Stimulated activated CD4-positive, alpha-beta T cell treated with anti-CD3 and anti-CD28 coated beads, Interleukin-12 subunit alpha, Interleukin-12 subunit beta, amount 100 ng/mL, for 4 hours (primary cell): ENCODE measurements at places on chromosomes 16 and 17.

DNA sequence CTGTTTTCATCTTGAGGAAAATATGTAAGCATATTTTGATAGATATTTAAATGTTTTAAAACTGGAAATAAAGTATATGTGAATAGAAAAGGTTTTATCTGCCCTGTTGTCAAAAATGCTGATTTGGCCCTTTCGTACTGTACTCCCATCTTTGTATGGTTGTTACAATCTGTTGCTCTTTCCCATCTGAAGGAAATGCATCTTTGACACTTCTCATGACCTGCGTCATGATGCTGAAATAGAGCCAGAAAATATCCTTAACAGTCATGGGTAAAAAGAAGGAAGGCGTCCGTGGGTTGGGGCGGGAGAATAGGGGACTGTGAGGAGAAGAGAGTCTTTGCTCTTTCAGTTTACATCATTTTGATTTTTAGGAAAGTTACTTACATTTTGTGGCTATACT, 327.7 kb downstream of the BCAS3 start:
- DNase-seq, result no peak

- DNase-seq, result no peak
Measured at GRCh38 chr17:62794666-62794971, 13.5 kb downstream of the MARCHF10 start.

DNA sequence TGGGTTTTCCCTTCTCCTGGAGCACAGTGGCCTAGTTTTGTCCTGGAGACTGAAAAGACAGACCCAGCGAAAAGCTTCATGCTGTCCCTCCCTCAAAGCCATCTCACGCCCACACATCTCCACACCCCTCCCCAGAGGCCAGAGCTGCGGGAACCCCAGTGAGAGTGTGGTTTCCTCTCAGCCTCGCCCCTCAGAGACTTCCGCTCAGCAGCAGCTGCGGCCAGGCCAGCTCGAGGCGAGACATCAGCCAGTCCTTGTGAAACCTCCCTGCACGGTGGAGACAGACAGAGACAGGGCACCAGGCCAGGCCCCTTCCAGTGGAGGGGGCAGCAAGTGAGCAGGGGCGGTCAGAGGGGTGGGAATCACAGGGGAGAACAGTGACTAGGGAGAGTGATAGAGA, 77.0 kb upstream of the TNRC6C start:
- peak; percentile 25 for DNase-seq

DNA sequence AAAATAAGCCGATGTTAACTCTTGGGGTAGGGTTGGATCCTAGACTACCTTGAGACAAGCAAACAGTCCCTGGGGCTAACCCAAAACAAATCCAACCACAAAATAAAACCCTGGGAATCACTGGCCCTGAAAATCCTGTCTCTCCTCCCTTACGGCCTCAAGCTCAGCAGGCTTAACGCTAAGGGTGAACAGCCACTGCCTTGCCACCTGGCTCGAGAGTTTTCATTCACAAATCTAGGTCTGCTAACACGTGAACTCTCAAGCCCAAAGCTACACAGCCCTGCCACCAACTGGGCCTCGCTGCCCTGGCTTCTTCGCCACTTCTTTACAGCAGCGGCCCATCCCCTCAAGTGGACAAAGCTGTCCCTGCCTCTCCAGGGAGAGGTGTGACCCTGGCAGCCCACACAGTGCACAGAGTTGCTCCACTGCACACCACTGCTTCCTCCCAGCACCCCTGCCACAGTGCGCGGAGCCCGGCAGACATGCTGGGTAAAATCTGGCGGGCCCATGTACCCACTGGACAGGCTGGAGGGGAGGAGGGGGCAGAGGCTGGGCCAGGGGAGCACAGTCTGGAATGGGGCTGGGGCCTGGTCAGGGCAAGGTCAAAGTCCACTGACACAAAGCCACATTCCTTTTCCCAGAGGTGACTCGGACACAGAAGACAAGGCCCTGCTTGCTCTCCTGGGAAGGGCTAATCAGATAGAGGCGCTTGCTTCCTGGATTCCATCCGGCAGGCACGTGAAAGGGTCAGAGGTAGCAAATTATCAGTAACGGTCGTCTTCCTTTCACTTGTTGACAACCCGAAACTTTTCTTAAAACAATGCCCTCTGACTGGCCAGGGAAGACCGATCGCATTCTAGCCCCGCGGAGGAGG, 996 bp downstream of the PCYT2 start:
- DNase-seq, result no peak

DNA sequence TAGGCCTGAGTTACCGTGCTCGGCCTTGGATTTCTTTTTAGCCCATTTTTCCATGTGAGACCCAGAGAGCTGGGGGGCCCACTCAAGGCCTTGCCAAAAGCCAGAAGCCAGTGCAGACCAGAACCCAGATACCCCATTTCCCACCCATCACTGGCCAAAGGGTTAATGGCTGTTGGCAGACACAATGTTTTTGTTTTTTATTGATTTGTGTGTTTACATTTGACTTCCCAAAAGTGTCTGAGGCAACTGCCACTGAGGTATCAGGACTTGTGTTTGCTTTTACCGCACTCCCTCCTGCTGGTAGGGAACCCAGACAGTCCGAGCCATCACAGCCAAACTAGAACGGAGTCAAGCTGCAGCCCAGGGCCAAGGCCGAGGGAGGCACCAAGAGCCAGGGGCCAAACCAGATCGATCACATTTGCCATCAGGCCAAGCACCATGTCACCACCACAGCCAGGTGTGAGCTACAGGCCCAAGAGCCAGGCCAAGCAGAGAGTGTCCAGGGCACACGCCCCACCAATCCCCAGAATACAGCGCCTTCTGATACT, 7.7 kb upstream of the TNFSF12 start:
- no peak for DNase-seq

GRCh38 chr17:83180996-83181481, 101.6 kb downstream of the METRNL start:
- no peak for DNase-seq

GRCh38 chr17:81390029-81390872, 5.0 kb upstream of the BAHCC1 start:
- no peak for DNase-seq

- no peak for DNase-seq
Measured at GRCh38 chr17:62899361-62899760, 66.7 kb upstream of the TANC2 start.

- no peak for DNase-seq
Measured at GRCh38 chr17:29054835-29055234, 11.9 kb downstream of the PIPOX start.

DNA sequence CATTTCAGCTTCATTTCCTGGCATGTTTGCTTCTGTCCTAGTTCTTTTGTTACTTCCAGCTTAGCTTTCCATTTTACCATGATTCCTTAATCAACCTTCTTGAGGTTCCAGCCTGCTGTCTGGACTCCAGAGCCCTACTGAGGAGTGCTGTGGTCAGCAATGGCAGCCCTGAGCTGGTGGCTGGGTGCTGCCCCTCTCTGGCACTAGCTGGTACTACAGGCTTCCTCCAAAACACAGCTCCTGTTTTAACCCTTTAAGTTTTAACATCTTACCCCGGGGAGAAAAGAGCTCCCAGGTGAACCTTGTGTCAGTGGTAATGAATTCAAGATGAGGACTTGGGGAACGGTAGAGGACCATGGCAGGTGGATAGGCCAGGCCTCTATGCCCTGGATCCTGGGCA, 395.5 kb downstream of the TMEM114 start:
- DNase-seq, result no peak

DNA sequence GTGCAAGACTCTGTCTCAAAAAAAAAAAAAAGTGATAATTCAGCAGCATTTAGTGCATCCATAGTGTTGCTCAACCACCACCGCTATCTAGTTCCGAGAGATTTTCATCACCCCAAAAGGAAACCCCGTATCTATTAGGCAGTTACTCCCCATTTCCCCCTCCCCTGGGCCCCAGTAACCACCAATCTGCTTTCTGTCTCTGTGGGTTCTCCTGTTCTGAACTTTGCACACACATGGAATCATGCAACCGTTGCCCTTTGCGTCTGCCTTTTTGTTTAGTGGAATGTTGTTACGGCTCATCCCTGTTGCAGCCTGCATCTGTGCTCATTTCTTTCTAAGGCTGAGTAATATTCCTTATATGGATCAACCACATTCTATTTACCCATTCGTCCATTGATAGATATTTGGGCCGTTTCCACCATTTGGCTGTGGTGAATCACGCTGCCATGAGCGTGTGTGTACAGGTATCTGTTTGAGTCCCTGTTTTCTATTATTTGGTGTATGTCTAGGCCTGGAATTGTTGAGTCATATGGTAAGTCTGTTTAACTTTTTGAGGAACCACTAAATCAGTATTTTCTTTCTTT, 8.7 kb upstream of the SYNGR2 start:
- DNase-seq, result no peak

DNA sequence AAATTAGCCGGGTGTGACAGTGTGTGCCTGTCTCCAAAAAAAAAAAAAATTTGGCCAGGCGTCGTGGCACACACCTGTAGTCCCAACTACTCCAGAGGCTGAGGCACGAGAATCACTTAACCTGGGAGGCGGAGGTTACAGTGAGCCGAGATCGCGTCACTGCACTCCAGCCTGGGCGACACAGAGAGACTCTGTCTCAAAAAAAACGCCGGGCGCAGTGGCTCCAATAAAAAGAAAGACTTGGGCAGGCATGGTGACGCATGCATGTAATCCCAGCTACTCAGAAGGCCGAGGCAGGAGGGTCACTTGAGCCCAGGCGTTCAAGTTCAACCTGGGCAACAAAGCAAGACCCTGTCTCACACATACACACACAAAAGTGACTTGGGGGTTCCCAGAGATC, 3.6 kb downstream of the LSM12 start:
- no peak for DNase-seq
